NCI-H510A treated with DMSO at 0.1 percent for 48 hours (cell line): ENCODE measurements at places on chromosomes 13 and 19.

GRCh38 chr13:59681636-59682311 lies 482.0 kb downstream of the DIAPH3 start:
- DNase-seq, result no peak

DNA sequence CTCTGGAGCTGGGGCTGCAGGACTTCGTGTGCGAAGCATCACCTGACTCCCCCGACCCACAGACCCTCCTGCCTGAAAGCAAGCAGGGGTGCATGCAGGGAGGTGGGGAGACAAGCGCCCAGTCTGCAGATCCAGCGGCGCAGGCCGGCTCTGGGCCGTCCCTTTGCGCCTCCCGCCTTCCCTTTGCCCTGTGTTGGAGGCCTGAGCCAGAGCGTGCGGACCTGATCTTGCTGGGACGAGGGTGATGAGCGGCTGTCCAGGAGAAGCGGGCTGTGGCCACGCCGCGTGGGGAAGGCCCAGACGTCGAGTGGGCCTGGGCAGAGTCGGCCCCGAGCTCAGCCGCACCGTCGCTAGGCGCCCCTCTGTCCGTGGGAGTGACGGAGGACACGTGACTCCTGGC lies 5.3 kb upstream of the GRTP1 start:
- DNase-seq, result no peak

GRCh38 chr13:74597526-74597925 lies 463.3 kb upstream of the KLF12 start:
- DNase-seq, result peak; percentile 1

DNA sequence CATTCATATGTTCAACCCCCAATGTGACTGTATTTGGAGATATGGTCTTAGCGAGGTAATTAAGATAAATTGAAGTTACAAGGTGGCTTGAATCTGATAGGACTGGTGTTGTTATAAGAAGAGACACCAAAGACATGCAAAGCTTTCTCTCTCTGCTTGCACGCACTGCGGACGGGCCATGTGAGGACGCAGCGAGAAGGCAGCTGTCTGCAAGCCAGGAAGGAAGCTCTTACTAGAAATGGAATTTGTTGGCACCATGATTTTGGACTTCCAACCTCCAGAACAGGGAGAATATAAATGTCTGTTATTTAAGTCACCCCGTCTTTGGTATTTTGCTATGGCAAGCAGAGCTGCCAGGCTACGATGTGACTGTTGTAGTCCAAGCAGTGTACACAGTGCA lies 4.8 kb downstream of the DLEU7 start:
- no peak for DNase-seq

DNA sequence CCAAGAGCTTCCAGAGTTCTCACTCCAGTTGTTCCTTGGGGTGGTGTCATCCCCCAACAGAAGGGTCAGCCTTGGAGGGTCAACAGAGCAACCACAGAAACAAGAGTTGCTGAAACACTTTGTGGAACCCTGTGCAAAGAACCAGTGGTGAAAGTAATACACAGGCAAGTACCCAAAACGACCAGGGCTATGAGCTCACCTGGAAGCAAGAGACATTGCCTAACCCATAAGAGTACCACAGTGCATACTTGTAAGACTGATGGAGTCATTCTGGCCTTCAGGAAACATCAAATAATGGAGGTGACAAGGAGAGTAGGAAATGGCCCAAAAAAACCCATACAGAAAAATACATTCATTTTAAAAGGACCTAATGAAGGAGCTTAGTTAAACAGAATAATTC lies 184.3 kb upstream of the TSC22D1 start:
- no peak for DNase-seq

DNA sequence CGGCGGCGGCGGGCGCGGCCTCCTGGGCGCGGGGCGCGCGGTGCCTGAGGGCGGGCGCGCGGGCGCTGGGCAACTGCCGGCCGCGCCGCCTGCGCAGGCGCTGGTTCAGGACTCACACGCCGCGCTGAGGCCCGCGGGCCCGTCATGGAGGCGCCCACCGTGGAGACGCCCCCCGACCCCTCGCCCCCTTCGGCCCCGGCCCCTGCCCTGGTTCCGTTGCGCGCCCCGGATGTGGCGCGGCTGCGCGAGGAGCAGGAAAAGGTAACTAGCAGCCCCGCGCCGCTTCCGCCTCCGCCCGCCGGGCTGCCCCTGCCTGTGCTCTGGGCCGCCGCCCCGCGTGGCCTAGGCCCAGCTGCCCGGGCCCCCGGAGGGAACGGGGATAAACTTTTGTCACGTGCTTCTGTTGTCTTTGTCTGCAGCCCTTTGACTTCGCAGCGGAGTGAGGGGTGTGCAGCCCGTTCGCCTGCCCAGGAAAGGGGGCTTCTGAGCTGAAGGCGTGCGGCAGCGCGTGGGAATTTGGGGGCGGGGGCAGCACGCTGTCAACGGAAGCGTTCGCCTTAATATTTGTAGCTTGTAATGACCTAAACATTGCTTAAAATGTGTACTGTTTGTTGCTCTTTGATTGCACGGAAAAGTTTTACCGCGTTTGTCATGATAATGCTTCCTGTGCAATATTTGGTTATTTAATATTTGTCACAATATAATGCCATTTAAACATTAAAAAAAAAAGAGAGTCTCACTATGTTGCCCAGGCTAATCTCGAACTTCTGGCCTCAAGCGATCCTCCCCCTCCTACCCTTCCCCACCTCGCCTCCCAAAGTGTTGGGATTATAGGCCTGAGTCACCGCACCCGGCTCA lies 594 bp downstream of the URI1 start:
- DNase-seq, result peak; percentile 34

DNA sequence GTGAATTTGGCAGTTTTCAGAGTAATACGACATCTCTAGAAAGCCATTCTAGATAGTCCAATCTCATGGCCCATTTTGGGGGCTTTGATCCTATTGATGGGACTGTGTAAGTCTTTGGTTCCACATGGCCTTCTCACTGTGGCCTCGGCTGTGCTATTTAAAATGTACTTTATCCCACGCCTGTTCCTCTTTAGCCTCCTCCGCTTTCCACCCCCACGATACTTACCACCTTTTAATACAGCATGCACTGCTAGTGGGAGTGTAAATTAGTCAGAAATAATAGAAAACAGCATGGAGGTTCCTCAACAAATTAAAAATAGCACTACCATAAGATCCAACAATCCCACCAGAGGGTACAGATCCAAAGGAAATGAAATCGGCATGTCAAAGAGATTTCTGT lies 28.3 kb upstream of the CEBPG start:
- no peak for DNase-seq

- no peak for DNase-seq
These were observed 204 bp upstream of the PDX1 start for GRCh38 chr13:27919659-27919933.

GRCh38 chr19:7869910-7870511 lies 4.2 kb downstream of the PRR36 start:
- no peak for DNase-seq

DNA sequence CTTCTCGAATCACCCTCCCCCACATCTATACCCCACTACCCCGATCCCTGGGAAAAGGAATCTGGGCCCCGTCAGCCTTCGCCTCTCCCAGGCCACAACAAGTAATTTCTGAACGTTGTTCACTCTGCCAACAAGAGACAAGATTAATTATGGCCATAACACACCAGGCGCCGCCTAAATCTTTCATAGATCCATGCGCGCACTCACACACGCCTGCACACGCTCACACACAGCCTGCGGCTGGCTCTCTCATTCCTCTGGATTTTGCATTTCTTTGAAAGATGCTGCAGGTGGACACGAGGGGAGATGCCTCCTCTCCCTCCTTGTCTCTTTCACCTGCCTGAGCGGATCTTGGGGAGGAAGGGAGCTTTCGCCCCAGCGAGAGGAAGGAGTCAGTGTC lies 17.1 kb downstream of the ZNRF4 start:
- DNase-seq, result no peak

DNA sequence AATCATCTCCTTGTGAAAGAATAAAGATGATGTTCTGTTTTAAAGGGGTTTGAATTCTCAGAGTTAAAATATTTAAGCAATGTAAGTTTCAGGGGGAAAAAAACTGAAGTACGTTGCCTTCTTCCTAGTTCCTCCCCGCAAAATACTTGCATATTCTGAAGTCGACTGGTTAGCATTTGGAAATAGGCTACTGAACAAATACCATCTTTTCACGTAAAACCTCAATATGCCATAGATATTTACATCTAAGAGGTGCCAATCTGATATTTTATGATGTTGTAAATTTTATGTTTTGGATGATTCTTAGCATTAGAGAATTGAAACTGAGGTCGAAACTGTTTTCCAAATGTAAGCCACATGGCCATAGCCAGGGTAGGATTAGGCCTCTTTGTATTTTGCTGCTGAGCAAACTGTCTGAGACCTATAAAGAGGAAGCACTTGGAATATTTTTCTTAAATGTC lies 138.3 kb downstream of the FLT1 start:
- DNase-seq, result no peak

- no peak for DNase-seq
These were observed 73.9 kb downstream of the TNFRSF19 start for GRCh38 chr13:23644126-23644419.

DNA sequence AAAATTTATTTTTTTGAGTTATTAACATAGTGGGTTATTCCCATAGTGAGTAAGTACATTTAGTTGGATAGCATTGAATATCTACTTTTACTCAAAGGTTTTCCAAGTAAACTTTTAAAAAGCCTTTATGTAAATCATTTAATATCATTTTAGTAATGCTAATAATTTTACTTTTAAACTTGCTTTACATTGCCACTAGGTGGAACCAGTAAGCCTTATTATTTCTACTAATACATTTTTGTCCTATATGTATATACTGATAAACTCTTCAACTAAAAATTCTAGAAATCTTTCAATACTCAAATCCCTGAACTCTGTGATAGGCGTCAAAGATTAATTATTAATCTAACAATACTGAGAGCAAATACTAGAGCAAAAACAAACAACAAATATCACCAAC lies 1709.2 kb upstream of the PCDH20 start:
- peak; percentile 2 for DNase-seq

DNA sequence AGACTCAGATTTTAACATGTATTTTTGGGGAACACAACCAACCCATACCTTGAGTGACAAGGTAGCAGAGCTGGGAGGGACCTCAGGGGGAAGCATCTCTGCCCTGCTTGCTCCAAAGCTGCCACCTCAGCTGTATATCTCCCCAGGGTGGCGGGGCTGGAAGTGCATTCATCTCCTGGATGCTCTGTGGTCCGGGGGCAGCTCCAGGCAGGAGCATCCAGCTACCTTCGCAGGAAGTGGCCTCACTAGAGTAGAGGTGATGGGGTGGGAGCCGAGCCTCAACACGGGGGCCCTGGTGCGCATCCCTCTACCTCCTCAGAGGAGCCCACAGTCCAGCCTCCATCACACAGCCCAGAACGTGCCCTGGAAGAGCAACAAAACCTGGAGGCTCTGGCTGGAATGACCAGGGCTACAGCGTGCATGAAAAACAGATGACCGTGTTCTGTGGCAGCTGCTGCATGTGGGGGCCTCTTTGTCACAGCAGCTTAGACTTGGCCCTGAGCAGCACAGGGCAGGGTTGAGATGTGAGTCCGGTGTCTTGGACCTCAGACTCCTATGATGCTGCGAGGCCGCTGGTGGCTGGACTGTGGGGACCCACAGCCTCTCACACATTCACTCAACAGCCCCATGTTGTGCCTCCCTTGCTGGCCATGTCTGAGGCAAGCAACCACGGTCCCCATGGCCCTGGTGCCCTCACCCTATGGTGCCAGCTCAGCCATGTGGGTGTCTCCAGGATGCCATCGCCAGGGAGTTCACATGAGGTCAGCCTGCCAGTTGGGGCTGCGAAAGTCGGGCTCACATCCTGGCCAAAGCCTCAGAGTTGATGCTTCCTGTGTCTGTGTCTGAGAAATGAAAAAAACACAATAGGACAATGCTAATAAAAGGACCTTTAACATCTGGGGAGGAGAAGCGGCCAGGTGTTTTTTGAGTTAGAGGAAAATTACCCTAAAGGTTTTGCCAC lies 17.1 kb upstream of the GAS6 start:
- DNase-seq, result no peak

GRCh38 chr13:41561170-41561569 lies 103.8 kb downstream of the RGCC start:
- DNase-seq, result no peak

GRCh38 chr19:37990362-37990761 lies 83.4 kb downstream of the SIPA1L3 start:
- peak; percentile 13 for DNase-seq

DNA sequence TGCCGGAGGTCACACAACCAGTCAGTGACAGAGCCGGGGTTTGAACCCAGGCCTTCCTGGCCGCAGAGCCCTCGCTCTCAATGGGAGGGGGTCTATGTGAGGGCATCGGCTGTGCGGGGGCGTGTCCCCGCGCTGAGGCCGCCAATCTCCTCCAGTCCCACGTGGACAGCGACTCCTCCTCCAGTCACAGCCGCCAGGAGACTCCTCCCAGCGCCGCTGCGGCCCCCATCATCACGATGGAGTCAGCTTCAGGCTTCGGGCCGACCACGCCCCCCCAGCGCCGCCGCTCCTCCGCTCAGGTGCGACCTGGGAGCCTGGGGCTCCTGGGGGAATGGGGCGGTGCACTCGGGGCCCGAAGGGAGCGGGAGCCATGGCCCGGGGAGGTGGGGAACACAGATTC lies 6.0 kb downstream of the SPRED3 start:
- DNase-seq, result no peak

DNA sequence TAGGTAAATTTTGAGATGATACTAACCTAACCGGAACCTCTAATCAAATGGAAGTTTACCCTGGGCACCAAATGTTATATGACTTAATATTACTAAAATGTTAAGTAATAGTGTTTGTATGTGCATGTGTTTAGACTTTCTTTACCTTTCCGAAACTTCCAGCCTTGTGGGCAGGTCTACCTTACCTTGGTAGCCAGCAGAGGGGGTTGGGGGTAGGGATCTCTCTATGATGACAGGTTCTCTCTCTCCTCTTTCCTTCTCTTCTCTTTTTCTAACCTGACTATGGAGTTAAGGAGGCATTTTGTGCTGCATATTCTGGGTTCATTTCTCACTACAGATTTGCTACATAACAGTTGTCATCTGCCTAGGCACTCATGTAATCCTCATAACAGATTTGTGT lies 6.8 kb upstream of the FRY start:
- no peak for DNase-seq

DNA sequence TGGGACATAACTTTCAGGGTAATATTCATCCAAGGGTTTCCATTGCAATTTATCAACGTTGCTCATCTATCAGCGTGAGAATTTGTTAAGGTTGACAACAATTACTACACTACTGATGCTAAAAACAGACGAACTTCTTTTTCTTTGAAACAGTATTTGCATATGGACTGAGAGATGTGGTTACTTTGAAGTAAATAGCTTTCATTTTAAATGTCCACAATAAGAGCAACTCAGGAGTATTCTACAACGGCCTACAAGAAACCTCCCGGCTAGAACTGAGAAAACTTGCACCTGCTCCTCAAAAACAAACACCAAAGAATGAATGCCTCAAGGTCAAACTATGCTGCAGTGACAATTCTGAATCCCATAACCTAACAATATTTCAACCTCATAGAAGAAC lies 238.4 kb downstream of the IRS2 start:
- no peak for DNase-seq
